Activated naive CD8-positive, alpha-beta T cell treated with anti-CD3 and anti-CD28 coated beads for 36 hours (primary cell): ENCODE measurements at places on chromosomes 6 and 20. TPM values are rescaled to one million over a fixed set of nuclear protein-coding genes. Genes with fewer than 3 reads are reported as not detected.

AURKA gene
- 85.1 TPM for total RNA-seq

MANEA gene
- total RNA-seq = 17.9 TPM

LHFPL5 gene
- total RNA-seq = not detected

UBR2 gene
- total RNA-seq = 19.5 TPM

POPDC3 gene
- total RNA-seq = not detected

TMEM244 gene
- not detected for total RNA-seq

CLVS2 gene
- not detected for total RNA-seq

VWA7 gene
- total RNA-seq = 1.6 TPM

SNX21 gene
- 1.3 TPM for total RNA-seq

AGPAT4 gene
- total RNA-seq = 2.5 TPM

CYB5R4 gene
- total RNA-seq = 32.1 TPM

ENPP5 gene
- total RNA-seq = 0.38 TPM

HDGFL1 gene
- total RNA-seq = not detected

GPR6 gene
- total RNA-seq = not detected

TP53TG5 gene
- 0.40 TPM for total RNA-seq

XKR7 gene
- 0.04 TPM for total RNA-seq

LYRM4 gene
- total RNA-seq = 44.3 TPM

SLC22A7 gene
- total RNA-seq = not detected
